ENCODE measurements at places on chromosomes 16 and 17. TPM values are rescaled to one million over a fixed set of nuclear protein-coding genes. Genes with fewer than 3 reads are reported as not detected.

The SHISA6 gene
- not detected for total RNA-seq

The TNFRSF12A gene
- total RNA-seq = 45.4 TPM

The TMED6 gene
- 0.14 TPM for total RNA-seq

The HOXB6 gene
- 11.9 TPM for total RNA-seq

The CD300LB gene
- not detected for total RNA-seq

The WIPF2 gene
- total RNA-seq = 15.5 TPM

The MRPL10 gene
- total RNA-seq = 19.9 TPM

The SMTNL2 gene
- under 0.01 TPM for total RNA-seq

The WNT3 gene
- 0.85 TPM for total RNA-seq

The KIF18B gene
- total RNA-seq = 7.3 TPM
